ENCODE measurements at places on chromosomes 13 and 19.

GRCh38 chr19:45767881-45768654, 984 bp downstream of the SIX5 start:
- no peak for DNase-seq

GRCh38 chr13:30323524-30323923, 16.2 kb upstream of the KATNAL1 start:
- no peak for DNase-seq

- no peak for DNase-seq
Measured at GRCh38 chr19:58117841-58118575, 20.0 kb upstream of the ZSCAN18 start.

GRCh38 chr19:42207767-42208271, 9.7 kb downstream of the DEDD2 start:
- DNase-seq: no peak

GRCh38 chr13:40394304-40394985, 272.0 kb downstream of the FOXO1 start:
- DNase-seq: no peak

- no peak for DNase-seq
Measured at GRCh38 chr19:48696353-48697010, 711 bp downstream of the FUT2 start.

DNA sequence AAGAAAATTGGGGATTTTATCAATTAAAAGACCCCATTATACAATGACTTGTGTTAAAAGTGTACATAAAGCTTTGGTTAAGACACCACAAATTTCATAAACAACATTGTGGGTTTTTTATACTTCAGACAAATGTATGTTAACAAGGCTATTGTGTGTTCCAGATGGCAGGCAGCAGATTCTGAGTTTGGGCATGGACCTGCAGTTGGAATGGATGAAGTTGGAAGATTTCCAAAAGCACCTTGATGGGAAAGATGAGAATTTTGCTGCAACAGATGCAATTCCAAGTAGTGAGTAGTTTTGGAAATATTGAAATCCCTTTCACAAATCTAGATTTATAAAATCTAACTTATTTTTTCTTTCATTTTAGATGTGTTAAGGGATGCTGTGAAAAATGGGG, 25.4 kb downstream of the MPHOSPH8 start:
- no peak for DNase-seq

- DNase-seq: no peak
Measured at GRCh38 chr19:40756502-40757110, 5.6 kb downstream of the SNRPA start.

- no peak for DNase-seq
Measured at GRCh38 chr13:20391597-20392452, 133.8 kb downstream of the CRYL1 start.

DNA sequence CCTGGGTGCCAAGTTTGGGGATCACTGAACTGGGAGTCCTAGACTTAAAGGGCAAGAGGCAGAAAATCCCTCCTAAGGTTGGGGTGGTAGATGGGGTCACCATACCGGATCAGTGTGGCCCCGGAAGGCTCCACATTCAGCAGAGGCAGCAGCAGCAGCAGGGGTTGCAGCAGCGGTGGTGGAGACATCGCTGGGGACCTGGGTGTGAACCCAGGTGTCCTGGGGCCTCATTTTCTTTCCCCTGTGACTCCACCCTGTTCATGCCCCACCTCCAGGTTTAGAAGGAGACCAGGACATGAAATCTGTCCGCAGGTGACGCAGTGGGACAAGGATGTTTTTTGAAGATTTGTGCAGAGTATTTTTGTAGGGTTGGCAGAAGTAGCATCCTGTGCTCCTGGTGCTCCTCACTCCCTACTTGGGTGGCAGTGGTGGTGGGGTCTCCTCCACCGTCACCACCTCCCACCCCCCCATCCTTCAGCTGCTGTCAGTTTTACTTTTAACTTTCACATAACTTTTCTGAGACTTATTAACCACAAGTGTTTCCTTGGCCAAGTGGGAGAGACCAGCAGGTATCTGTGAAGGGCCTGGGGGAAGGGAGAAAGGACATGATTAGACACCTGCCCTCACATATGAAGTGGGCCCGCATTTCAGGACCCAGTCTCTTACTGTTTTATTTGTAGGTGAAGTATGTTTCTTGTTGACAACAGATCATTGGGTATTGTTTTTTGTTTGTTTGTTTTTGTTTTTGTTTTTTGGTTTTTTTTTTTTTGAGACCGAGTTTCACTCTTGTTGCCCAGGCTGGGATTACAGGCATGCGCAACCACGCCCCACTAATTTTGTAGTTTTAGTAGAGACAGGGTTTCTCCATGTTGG, at the start of gene NAPSA:
TSS of gene NAPSA (minus strand) at position 206 of the 873 bp plus-strand sequence. CDS start at position 188, 18 bp downstream.
- no peak for DNase-seq

DNA sequence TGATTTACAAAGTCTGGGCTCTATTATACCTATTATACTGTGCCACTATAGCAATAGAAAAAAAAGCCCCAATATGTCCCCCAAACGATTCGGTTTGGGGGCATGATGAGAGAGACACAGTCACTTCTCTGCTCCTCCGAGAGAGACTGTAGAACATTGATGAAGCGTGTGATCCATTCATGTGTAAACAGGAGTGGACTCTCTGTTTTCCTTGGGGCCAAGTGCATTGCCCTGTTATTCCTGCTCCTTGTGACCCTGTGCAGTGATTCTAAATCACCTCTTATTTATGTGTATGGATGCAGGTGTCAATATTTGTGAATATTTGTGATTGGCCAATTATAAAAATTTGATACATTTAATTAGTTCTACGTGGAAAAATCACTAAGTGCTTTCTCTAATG, 17.0 kb downstream of the F10 start:
- DNase-seq: no peak

DNA sequence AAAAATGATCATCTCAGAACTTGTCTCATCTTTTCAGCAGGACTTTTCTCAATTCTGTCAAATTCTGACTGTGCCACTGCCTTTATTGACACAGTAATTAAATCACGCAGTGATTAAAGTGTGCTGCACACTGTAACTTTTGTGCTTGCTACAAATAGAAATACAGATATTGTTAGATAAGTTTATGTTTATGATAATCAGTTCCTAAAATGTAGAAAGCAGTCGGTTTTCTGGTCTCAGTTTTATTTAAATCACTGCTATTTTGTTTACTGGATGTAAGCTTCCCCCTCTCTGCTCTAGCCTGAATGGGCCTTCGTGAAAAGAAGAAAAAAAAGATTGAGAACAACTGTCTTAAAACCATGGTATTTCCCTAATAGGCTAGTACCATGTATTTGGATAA, 258.8 kb upstream of the STARD13 start:
- DNase-seq: no peak

DNA sequence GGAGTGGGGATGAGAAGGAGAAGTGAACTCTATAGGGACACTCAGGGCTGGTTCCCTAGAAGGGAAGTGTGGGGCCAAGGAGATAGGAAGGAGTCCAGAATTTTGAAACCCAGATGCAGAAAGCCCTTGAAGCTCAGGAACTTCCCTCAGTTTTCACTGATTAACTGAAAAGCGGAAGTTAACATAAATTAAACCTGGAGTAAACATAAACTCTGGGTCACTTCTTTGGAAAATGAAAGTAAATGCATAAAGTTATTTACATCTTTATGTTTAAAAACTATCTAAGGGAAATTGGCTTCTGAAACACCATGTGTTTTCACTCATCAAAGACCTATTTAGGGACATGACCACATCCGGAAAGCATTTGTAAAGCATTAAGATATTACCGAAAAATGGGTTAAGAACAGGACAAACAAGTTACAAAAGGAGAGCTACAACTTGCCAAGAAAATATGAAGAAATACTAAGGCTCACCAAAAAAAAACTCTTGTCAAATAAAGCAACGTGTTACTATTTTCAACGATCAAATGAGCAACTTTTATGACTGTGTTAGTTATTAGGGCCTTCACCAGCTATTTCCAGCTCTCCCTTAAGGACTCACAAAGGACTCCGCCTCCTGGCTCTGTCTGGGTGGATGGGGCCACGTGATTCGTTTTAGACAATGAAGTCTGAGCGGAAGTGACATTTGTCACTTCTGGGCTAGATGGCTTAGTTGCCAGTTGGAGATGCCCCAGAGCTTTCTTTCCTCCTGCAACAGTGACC, 439.1 kb upstream of the ZNF507 start:
- DNase-seq: no peak

DNA sequence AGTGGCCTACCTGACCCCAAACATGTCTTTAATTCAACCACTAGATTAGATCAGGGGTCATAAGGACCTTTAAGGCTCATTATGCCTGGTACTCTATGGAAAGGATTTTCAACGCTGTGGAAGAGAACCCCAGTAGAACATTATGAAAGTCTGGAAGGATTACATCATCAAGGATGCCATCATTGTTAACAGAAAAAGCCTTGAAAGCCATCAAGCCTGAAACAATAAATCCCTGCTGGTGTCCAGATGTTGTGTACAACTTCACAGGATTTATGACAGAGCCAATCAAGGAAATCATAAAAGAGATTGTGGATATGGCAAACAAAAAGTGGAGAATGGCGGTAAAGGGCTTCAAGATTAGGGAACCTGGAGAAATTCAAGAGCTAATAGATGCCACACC, 59.7 kb downstream of the NAA16 start:
- DNase-seq: no peak

DNA sequence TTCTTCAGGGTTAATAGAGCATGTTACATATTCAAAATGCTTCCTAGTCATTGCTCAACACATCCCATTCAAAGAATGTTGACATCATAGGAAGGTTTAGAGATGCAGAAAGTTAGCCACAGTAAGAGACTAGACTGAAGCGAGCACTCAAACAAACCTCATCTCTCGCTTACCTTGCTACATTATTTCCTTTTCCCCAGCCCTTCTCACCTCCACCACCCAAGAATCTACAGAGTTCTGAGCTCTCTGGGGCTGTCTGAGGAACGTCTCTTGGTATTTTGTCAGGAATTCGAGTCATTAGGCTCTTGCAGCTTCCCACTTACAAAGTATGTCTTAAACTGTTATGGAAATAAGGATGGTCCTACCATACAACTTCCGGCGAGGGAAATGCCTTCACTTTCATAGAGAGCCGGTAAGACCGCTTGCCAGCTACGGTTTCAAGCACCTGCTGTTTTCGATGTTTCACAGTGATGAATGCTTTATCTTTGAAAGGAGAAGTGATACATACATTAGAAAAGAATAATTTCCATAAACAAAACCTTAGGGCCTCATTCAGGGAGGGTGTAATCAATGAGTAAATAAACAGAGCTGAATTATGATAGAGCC, 65.1 kb downstream of the FLT1 start:
- DNase-seq: peak; percentile 74

DNA sequence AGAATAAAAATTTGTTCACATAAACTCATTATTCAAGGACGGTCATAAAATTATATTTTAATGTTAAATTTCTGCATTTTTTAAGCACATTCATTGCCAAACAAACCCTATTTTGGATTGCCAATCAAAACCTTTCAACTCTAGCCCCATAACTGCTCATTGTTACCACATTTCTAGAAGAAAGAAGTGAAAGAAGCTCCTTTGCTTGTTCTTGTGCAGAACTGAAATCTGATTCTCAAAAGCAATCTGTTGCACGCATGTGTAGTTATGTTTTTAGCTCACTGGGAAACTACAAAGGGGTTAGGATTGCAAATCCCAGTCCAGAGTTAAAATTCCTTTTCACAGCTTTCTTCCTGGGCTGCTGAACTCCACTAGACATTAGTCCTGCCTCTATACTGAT, 109.5 kb upstream of the MIR17HG start:
- DNase-seq: no peak

- DNase-seq: no peak
Measured at GRCh38 chr13:97586941-97587340, 153.0 kb downstream of the RAP2A start.

- DNase-seq: no peak
Measured at GRCh38 chr13:71871844-71872243, 4.8 kb upstream of the DACH1 start.

DNA sequence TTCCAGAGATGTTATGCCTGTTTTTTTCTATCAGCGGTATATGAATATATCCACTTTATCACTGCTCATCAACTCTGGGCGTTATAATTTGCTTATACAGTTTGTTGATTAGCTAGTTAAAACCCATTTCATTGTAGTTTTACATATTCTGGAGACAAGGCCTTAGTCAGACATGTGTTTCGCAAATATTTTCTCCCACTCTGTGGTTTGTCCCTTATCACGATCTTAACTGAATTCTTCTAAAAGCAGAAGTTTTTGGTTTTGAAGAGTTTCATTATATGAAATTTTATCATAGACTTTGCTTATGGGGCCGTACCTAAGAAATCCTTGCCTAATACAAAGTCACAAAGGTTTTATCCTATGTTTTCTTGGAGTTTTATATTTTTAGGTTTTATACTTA, 84.6 kb downstream of the FRY start:
- no peak for DNase-seq

DNA sequence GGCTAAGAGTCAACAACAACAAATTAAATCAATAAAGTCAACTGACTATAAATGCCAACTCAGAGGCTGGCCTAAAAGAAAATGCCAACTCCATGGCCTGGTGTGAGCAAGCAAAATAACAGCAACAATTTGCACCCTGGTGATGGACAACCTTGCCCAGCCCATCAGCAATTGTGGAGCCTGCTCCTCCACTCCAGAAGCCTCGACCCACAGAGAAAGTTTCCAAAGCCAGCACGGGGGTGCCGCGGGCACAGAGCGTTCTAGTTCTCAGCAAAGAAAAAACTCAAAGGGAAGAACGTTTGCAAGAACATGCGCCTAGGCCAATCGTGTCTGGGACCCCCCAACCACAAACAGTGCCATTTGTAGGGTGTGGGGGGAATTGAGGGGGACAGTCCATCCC, 11.3 kb downstream of the EPS15L1 start:
- no peak for DNase-seq

- DNase-seq: no peak
Measured at GRCh38 chr13:50722440-50723125, 120.9 kb downstream of the DLEU7 start.

DNA sequence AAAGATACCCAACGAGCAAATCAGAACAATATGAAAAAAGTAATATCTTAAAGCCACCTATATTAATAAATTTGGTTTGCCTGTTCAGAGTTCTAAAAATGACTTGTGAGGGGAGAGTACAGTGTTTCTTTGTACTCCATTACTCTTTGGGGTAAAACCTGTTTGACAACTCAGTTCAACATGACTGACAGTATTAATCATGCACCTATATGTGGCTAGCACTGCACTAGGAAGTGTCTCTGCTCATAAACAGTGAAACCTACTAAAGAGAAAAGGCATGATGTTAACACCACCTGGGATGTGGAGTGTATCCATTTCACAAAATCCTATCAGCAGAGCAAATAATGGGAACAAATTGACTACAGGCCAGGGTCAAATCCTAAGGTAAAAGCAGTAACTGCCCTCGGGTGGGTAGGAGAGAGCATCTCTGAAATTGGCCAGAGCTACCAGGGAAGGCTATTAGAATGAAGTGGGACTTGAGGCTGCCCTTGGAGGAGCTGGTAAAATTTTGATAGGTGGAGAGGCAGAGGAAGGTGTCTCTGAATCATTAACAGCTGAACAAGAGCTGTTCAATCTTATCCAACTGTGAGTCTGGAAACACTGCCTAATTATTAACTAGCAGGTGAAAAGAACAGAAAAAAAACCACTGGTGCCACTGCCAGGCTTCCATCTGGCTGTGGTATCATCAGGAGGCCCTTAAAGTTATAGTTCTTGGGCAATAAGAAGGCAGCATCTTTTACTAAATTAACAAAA, 365.1 kb downstream of the DNAJC15 start:
- DNase-seq: no peak

Measured in iPS DF 6.9 (cell line).